ENCODE measurements at places on chromosomes 2 and 18.

- no peak for DNase-seq
Observed at GRCh38 chr2:32836933-32837332, 109.8 kb upstream of the LTBP1 start.

- no peak for DNase-seq
Observed at GRCh38 chr2:118040891-118041290, 27.0 kb upstream of the CCDC93 start.

GRCh38 chr2:123816203-123816602 lies 208.9 kb upstream of the CNTNAP5 start:
- DNase-seq = no peak

DNA sequence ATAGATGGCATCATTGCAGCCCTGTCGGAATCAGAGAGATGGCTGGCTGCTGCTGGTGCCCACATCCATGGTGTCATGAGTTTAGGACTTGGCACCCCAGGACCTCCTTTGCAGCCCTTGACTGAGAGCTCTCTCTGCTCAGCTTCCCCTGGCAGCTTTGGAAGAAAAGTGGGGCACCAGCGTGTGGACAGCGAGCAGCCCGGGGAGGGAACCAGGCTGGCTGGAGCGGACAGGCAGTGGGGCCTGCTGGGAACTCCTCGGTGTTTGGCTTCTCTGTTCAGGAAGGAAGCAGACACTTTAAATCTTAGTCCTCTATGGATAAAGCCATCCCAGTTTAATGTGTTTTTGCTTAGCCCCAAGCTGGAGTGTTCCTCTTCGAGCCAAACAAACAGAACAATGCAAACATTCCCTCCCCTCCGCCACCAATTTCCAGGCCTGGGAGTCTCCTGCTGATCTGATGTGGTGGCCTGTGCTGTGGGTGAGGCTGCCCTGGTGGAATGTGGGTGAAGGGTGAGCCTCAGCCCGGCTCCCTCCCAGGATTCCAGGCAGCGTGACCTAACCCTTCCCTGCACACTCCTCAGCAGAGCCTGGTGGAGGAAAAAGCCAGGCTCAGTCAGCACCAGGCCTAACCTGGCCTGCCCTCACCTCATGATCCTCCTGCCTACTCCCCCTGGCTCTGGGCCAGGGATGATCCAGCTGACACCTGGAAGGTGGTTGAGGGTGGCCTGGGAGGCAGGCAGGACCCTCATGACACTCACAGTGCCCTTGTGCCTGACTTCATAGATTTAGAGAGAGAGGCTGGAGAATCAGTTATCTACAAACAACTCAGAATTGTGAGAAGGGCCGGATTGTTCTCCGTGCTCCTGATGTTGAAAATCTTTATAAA lies 21.6 kb upstream of the ITGB6 start:
- no peak for DNase-seq

DNA sequence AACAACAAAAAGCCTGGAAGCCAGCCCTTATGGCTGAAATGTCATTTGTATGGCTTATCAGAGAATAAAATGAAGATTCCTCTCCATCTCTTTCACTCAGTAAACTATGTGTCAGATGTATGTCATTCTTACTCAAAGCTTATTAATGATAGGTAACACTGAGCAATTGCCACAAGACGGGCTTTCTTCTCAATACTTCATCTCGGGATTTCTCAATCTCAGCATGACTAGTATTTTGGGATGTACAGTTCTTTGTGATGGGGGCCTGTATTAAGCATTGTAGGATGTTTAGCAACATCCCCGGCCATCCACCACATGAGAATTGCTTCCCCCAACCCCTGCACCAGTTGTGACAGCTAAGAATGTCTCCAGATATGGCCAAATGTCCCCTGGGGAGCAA lies 80.2 kb downstream of the MREG start:
- DNase-seq = no peak

GRCh38 chr2:173427887-173428668 lies 73.4 kb downstream of the CDCA7 start:
- DNase-seq = no peak

- DNase-seq = no peak
Observed at GRCh38 chr2:132489150-132489549, 72.5 kb downstream of the GPR39 start.

- DNase-seq = no peak
Observed at GRCh38 chr2:188979187-188980114, 5.3 kb downstream of the COL3A1 start.

- DNase-seq = no peak
Observed at GRCh38 chr2:143901185-143901842, 618.6 kb downstream of the ZEB2 start.

DNA sequence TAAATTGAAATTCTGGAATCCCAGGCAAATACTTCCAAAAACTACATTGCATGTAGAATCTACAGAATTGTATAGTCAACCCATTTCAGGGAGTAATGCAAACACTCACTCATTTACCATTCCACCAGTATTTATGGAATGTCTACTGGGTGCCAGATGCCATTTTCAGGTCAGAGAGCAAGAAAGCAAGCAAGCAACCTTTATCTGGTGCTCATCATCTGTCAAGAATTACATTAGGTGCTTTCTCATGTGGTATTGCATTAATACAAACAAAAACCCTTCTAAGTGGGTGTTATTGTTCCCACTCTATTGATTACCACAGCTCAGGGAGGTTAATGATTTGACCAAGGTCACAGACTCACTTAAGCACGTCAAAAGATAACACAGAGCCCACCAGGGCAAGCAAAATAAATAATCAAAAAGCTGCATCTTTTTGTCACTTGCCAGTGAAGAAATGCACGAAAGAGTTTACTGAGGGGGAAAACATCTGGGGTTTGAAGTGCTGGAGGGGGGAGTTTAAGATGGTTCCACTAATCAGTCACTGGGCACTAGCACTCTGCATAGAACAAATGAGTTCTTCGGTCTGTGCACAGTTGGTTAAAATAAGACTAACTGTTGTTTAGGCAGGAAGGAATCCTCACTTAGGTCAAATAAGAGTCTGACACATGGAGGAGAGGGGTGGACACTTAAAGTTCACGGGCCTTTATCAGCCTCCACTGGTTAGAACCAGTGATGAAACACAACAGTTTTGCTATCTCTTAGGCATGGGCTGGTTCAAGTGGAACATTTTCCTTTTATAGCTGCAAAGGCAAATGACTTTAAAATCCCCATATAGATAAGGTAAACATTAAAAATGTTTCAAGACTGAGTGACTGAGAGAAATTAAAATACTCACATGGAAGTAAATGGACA lies 208.8 kb downstream of the CDH2 start:
- no peak for DNase-seq

- DNase-seq = no peak
Observed at GRCh38 chr2:124289615-124290014, 264.5 kb downstream of the CNTNAP5 start.

GRCh38 chr2:72034353-72035095 lies 113.1 kb downstream of the CYP26B1 start:
- DNase-seq = no peak

GRCh38 chr2:233968556-233968955 lies 51.4 kb downstream of the TRPM8 start:
- DNase-seq = no peak

GRCh38 chr18:76564655-76565237 lies 69.7 kb upstream of the ZNF516 start:
- DNase-seq = no peak

- no peak for DNase-seq
Observed at GRCh38 chr18:79546781-79547272, 132.8 kb upstream of the CTDP1 start.

- no peak for DNase-seq
Observed at GRCh38 chr18:62346333-62347088, 21.4 kb downstream of the TNFRSF11A start.

Measured in C1 segment of cervical spinal cord (tissue), 14 donors.